ENCODE measurements at places on chromosomes 12 and 14.
A peak's percentile ranks its signal among the peaks of the same experiment; 100 is the strongest.

DNA sequence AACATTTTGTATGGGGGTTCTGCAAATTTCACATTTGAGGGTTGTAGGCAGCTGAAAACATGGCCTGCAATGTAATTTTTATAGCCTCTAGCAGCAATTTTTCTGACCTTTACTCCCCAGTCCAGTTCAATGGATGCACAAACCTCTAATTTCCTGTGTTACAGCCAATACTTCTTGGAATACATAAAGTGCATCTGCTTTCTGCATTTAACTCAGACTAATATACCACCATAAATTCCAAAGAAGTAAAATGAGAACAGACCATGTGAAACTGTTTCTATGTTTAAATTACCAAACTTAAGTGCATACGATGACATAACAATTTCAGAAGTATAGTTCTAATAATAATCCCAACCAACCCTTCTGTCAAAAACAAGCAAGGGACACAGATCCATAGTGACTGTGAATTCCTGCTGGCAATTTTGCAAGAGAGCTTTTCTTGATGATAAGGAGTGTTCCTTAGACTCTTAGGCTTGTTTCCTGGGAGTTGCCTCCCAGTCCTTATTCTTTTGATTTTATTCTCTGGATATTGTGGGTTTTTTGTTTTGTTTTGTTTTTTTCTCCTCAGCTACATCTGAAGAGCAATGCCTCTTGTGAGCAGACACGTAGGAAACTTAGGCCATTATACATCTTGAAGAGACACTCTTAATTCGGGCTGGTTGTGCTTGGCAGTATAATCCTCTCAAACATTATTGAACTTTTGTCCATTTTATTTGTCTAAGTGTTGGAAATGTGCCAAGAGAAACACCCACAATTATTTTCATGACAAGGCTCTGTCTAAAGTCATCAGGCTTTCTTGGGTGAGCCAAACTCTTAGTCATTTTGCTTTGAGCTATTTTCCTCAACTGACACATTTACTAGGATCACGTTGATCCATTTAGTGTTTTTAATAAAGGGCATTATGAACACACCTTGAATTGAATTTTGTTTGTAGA is 51.3 kb upstream of the RERGL start:
- no peak for DNase-seq

DNA sequence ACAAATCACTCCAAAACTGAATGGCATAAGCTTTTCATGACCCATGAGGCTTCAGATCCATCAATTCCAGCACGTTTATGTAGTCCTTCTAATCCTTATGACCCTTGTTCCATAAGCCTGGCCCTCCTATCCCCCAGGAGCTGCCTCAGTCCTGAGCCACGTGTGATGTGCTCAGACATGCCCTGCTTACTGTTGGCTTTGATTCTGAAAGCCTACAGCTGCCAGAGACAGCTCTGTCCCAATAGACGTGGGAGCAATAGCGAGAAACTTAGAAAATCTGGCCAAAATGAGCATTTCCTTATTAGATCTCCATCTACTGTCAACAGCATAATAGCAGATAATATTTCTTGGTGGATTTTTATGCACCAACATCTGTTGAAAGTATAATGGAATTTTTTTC is 33.2 kb downstream of the DUSP6 start:
- no peak for DNase-seq

- DNase-seq = no peak
Observed at GRCh38 chr12:10690906-10691305, 17.1 kb upstream of the STYK1 start.

- no peak for DNase-seq
Observed at GRCh38 chr14:21326972-21327371, 47.1 kb downstream of the RPGRIP1 start.

DNA sequence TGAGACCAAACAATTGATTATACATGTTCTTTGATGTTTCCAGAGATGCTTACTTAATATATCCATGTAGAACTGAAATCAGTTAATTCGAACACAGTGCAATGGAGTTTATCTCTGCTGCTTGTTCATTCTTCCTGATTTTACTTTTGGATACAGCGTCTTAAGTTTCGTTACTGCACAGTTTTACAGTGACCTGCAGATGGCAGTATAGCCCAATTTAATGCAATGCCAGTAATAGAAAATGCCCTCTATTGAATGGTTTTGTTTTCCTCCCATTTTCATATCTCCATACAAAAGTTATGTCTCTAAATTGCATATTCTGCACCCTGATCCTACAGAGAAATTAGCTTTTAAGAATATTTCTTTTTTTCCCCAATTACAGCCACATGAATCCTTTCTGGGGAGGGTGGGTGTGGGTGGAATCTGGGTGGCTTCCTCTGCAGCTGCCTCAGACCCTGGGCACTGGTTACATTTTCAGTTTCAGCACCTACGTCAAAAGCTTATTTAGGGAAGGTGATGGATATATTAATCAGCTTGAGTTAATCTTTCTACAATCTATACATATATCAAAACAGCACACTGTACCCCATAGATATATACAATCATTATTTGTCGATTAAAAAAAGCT is 101.1 kb upstream of the DCD start:
- DNase-seq = peak; percentile 39

DNA sequence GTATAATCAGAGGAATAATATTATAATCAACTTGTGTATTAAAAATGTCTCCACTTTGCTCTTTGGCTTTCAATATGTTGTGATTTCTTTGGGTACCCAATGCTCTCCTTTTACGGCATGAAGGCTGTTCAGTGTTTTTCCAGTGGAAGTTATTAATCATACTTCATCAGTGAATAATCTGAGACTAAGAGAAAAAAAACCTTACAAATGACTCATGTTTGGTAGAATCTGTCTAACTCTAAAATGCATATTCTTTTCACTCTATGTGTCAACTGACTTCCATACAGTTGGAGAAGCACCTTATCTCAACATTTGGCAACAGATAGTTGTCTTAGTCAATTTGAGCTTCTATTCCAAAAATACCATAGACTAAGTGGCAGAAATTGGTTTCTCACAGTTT is 82.2 kb downstream of the PTPRO start:
- DNase-seq = no peak

GRCh38 chr12:4246116-4246515 is 27.4 kb upstream of the CCND2 start:
- no peak for DNase-seq

All from stimulated activated naive CD8-positive, alpha-beta T cell treated with anti-CD3 and anti-CD28 coated beads, Interleukin-15, Interleukin-2, amounts not matched to agents 100 U/mL and 50 U/mL, for 24 hours (primary cell).